ENCODE measurements at places on chromosomes 5 and 9.

DNA sequence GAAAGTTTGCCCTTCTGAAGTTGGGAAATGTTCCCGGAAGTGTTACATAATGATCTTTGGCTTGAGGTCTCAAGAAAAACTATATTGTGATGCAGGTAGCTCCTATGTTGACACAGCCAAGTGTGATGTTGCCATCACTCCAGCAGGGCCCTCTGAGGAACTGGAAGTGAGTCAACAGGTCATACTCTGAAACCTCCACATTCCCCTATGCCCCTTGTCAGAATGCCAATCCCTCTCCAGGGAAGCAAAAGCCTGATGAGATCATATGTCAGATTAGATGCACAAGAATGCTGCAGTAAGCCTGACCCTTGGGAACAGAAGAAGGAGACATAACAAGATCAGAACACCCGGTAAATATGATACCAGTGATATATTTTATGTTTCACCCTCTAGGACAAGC is 66.8 kb upstream of the ITGA2 start:
- no peak for DNase-seq

- DNase-seq: no peak
Observed at GRCh38 chr9:112601636-112602035, 115.0 kb downstream of the KIAA1958 start.

DNA sequence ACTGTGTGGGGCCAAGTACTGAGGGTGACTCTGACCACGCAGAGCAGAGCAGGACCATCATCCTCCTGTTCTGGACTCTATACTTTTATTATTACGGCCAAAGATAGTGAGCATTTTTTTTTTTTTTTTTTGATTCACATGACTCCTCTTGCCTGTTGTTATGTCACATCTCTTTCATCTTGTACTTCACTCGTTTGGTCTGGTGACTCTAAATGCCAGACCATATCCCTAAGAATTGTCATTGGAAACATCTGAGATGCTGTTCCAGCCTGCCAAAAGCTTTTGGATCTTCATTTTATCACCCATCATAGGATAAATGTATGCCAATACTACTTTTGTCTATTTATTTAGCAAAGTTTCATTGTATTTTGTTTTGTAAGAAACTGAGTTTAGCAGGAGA is 168.2 kb upstream of the RAI14 start:
- no peak for DNase-seq

DNA sequence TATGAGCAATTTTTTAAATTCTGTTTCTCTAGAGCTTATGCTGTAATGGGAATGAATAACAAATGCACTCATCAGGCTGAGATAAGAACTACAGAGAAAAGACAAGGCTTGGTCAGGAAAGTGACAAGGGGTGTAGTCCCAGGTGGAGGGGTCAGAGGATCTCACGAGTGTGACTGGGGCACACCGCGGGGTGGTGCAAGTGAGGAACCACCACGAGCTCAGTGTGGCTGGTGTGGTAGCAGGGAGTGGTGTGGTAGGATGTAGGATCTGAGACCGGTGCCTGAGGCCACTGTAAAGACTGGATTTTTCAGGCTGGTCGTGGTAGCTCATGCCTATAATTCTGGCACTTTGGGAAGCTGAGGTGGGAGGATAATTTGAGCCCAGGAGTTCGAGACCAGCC is 9.0 kb downstream of the ANXA6 start:
- no peak for DNase-seq

DNA sequence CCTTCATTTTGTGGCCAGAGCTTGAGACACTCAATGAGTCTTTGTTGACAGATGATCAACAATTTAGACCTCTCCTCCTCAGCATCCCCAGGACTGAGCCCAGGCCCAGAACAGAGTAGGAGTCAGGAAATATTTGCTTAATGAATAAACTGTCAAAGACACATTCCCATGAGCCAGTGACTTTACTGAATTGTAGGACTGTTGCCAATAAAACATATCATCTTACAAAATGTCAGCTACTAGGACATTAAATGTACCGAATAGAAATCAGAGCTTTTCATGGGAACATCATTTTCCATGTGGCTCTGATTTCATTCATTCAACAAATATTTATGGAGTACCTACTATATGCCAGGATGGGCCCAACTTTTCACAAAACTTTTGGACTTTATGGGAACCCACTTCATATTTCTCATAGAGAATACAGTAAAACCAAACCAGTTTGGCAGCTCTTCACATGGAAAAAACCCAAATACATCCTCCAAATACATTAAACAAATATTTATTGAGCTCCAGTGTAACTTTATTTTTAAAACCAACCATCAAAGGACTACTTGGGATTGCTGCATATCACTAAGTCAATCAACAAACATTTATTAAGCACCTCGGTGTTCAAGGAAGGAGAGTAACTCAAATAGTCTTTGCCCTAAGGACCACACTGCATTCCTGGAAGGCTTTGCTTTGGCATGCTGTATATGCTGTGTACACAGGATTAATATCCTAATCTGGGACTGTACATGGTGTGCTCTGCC is 11.4 kb downstream of the VDAC1 start:
- no peak for DNase-seq

DNA sequence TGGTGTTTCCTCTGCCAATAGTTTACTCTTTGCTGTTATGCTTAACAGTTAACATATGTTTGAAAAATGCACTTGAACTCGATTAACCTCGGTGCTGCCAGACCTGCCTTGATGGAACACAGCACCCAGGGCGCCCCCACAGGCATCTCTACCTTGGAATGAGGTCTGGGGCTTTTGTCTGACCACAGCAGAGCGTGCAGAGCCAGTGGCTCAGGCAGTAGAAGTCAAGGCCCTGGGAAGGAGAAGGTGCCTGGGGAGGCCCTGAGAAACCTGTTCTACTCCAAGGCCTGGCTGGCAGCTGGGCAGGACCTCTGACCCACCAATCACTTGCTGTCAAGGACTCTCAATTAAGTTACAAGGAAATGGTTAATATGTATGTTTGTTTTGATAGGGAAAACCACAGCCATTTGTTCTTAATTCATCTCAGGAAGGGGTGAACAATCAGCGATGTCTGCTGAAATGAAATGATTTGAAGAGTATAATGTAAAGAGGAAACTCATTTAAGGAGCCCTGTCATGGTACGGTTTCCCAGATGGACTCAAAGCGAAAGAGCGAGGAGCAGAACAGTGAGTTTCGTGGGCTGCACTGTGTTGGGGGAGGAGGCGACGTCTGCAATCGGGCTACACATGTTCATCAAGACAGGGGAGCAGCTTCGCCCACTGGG is 21.9 kb downstream of the MACROH2A1 start:
- DNase-seq: peak; percentile 33

GRCh38 chr5:132556763-132557477 is at the start of gene RAD50:
Gene RAD50 (plus strand): TSS chr5:132556977. CDS start chr5:132557325, 348 bp downstream.
- DNase-seq: peak; percentile 55

DNA sequence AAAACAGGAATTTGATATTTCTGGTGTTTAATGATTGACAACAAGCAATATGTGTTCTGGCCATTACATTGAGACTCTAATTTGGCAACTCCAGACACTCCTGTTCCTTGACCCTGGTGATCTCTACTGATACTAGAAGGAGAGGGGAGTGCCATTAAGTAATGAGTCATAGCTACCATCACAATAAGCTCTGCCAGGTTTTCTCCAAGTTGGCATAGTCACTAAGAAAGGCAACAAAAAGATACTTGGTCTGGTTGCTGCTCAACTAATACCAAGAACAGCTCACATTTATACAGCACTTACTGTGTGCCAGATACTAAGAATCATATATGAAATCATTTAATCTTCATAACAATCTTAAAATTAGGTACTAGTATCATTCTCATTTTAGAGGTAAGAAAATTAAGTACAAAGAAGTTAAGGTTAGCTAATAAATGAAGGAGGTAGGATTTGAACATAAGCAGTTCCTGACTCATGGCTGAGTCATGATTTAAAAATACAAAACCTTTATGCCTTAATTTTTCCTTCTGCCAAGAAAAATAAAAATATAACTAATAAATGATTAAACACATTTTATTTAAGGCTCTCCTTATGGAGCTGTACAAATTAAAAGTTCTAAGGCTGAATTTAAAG is 19.9 kb upstream of the PRXL2C start:
- DNase-seq: no peak

DNA sequence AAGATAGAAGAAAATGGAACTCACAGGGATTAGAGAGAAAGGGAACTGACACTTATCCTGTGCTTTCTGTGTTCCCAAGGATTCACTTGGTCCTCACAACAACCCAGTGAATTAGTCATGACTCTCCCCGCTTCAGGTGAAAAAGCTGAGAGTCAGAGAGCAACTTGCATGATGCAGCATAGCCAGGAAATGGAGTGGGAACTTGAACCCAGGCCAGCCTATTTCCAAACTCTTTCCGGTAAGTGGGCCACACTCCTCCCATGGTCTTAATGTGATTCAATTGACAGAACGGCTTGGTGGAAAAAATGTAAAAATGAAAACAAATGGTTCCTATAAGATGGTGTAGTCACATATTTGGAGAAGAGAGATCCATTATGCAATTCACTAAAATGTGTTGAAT is 45.9 kb upstream of the CEMIP2 start:
- DNase-seq: no peak

DNA sequence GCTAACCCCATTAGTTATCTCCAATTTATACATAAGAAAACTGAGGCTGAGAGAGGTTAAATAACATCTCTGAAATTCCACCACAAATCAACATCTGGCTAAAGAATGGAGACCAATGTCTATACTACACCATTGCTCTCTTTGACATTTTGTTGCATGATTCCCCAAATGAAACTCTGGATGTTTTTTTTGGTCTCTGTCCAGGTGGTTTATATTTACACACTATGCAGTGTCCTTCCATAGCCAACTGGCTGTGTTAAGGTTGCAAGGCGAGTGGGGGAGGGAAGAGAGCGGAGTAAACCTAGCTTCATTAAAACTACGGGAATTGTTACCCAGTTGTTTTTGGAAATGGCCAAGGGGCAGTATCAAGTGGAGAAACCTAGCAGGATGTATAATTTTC is 67.2 kb downstream of the KIF4B start:
- no peak for DNase-seq

GRCh38 chr5:37715361-37715760 is 124.5 kb downstream of the GDNF start:
- no peak for DNase-seq

DNA sequence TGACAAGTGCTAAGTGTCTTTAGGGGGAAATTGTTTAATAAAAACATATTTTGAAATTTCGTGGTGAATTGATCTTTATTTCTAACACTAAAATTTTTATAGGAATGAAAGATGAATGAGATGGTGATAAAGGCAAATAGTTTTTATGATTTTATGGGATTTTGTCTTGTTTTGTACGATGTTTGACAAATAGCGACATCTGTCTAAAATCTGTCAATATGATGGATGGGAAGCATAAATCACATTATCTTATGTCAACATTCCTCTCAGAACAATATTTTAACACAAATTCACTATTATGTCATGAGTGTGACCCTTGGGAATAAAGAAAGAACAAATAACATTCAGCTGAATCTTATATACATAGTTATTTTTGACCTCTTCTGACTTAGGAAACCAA is 852.0 kb upstream of the CDH6 start:
- no peak for DNase-seq

GRCh38 chr5:178207183-178207916 is 3.0 kb downstream of the HNRNPAB start:
- no peak for DNase-seq

GRCh38 chr9:135671591-135672041 is 8.5 kb downstream of the LCN9 start:
- DNase-seq: no peak

DNA sequence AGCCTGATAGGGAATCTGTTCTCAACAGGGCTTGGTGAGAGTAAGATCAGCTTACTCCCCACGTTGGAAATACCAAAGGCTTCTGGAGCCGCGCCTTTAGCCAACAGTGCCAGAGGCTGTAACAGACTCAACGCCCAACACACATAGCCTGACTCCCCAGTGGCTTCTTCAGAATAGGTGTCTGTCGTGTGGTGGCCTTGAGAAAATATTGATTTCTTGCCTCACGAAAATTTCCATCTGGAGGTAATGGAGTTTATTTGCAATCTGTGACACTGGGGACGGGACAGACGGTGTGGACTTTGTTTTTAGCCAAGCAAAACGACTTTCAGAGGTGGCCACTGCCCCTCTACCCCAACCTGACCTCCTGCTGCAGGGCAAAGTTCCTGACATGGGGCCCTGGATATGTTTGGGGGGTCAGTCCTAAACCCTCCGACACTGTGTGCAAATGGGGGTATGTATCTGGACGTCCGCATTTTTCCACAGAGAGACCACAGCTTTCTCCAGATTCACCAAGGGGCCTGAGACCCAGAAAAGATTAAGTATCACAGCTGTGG is 189.3 kb downstream of the CDK5RAP2 start:
- no peak for DNase-seq

GRCh38 chr9:129962889-129963703 is 79.9 kb downstream of the FNBP1 start:
- DNase-seq: no peak

DNA sequence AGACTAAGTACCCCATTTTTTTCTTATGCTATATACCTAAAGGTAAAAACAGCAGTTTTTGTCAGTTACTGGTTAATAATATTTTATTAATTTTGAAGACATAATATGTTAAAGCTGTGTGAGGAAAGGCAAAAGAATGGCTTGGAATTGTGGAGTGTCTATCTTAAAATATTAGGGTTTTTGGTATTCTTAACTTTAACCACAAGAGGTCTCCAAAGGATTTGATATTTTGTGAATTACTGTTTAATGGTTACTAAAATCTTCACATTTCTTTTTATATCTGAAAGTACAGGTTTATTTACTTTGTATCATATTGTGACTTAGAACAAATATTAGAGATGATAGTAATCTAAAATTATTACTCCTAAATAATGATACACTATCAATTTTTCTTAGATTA is 32.0 kb upstream of the DHFR start:
- DNase-seq: no peak

GRCh38 chr5:179485845-179486575 is 64.3 kb upstream of the RUFY1 start:
- DNase-seq: no peak

DNA sequence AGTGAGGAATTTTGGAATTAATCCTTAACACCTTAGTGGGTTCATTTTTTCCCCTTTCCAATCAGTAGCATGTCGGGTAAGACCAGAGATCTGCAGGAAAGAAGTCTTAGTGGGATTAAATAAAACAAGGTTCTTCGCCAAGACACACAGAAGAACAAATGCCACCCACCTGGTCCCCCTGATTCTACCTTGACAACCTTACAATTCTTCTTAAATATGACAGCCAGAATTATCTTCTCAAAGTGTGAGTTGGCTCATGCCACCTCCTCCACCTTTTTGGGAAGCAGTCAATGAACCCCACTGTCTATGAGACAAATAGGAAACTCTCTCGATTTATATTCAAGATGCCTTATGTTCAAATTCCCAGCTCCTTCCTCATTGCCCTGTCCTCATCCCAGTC is 105.1 kb downstream of the BRINP1 start:
- DNase-seq: no peak
